ENCODE measurements at places on chromosomes 16 and 17.
A peak's percentile ranks its signal among the peaks of the same experiment; 100 is the strongest.

- DNase-seq = no peak
Observed at GRCh38 chr17:60303406-60304099, 88.4 kb downstream of the USP32 start.

GRCh38 chr17:71117466-71117865, 948.1 kb downstream of the KCNJ2 start:
- no peak for DNase-seq

GRCh38 chr16:58299757-58300349, 5.0 kb upstream of the PRSS54 start:
- no peak for DNase-seq

DNA sequence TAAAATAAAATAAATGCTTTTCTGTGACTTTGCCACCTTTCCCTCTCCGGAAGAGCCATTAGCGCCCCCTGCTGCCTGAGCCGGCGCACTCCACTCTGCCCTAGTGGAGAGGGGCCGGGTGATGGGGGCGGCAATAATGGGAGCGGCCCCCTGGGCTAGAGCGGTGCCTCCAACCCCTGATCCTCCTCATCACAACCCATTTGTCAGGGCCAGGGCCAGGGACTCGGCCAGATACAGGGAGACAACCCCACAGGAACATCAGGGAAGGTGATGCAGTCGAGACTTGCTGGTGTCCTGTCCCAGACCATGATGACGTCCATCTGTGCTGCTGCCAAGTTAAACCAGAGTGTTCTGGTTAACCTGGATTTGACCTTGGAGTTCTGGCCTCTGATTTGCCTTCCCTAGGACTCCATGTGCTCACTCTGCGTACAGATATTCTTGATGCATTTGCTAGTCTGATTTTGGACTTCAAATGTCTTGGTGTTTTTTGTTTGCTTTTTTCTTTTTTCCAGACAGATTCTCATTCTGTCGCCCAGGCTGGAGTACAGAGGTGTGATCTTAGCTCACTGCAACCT, 46.1 kb upstream of the BPTF start:
- DNase-seq = no peak

- DNase-seq = no peak
Observed at GRCh38 chr16:29139261-29139802, 154.5 kb downstream of the LAT start.

DNA sequence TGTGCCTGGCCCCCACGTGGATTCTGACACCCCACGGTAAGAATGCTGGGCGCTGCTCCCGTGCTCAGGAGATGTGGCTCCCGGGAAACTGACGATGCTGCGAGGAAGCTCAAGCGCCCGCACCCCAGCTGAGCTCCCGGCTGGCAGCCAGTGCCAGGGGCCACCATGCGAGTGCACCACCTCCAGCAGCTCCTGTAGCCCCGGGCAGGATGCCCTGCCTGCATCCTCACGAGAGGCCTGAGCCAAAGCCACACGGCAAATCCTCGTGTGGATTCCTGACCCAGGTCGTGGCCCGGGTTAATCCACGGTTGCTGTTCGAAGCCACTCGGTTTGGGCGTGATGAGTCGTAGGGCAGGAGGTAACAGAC, 11.6 kb upstream of the DPEP1 start:
- DNase-seq = no peak

DNA sequence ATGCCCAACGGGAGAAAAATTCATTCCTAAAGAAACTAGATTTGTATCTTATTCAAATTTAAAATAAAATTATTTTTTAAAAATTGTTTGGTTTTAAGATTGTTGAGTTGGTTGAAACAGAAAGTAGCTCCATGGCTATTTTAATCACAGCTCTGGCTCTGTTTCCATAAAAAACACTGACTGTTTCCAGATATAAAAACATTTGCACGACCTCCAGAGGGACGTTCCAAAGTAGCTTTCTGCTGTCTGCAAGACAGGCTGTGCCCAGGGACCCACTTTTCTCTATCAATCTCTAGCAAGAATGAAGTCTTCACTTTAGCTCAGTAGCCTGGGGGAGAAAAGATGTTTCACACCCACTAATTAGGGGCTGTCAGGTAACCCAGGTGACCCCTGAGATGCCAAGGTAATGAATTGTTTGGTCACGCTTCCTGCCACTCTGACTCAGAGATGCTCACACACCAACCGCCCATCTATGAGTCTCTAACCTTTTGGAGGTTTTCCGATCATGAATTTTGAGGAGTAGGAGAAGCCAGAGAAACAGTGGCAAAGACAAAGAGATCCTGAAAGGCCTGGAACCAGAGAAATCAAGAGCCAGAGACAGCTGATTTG, 220.1 kb upstream of the SOX9 start:
- no peak for DNase-seq

- DNase-seq = peak; percentile 12
Observed at GRCh38 chr16:56776562-56776961, 46.6 kb downstream of the NUP93 start.

DNA sequence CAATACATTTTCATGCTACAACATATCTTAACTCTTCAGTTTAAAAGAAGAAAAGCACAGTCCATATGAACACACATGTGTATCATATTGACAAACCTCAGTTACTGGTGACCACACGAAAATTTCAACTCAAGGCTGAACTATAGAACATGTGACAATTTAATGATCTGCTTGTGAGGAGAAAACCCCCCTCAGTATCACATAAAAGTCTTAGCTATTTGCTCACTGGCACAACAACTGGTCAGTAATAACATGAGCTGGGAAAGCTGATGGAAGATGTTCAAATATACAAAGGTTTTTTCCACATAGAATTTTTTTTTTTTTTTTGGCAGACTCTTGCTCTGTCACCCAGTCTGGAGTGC, 19.5 kb downstream of the ZNF652 start:
- DNase-seq = no peak

DNA sequence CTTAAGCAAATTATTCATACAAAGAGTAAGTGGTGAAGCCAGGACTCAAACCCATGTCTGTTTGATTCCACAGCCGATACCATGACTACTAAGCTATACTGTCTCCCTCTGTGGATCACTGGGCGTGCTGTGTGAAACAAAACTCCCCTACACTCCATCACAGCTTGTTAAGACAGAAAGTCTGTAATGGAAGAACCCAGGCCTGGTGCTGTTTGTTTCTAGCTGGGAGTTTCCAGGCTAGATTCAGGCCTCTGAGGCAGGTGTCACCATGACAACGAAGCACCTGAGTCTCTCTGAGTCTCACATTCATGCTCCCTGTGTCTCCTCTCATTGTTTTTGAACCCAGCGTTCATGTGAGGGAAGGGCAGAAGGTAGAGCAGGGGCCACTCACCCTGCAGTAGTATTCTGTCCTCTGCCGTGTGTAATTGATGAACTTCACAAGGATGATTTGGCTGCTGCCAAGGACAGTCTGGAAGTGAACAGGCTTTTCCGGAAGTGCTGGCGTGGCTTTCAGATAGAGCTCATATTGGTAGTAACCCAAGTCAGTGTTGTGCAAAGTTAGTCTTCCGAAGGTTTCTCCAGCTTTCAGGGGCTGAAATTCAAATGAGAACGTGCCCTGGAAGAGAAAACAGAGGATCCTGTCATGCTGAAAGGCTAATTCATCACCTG, 8.6 kb upstream of the VAC14 start:
- no peak for DNase-seq

GRCh38 chr17:34562387-34562786, 17.0 kb upstream of the TMEM132E start:
- peak; percentile 7 for DNase-seq

DNA sequence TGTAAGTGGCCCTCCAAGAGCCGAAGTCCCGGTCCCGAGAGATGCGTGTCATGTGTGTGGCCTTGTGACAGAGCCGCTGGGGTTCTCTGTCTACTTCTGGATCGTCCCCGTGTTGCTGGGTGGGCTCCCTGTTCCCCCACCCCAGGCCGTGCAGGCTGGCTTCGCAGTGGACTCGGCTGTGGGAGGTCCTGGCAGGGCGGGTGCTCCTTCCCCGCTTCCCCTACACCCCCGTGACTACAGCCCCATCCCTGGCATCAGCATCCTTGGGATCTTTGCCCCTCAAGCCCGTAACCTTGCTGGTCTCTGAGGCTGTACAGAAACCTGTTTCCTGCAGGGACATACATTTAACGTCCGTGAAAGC, 136.3 kb downstream of the BANP start:
- no peak for DNase-seq

- DNase-seq = no peak
Observed at GRCh38 chr17:44086364-44087311, 16.1 kb downstream of the G6PC3 start.

DNA sequence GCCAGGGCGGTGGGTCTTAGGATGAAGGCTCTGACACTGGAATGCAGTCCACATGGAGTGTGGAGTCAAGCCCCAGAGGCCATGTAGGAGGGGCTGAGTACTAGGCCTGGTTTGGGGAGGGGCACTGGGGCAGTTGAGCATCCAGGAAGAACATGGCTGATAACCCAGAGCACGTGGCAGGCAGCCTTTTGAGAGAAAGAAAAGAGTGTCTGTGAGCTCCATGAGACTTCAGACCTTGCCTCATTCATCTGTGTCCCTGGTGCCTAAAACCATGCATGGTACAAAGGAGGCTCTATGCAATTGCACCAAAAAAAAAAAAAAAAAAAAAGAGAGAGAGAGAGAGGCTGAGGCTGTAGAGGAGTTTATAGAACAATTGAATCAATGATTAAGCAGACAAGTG, 14.6 kb downstream of the SLC46A1 start:
- no peak for DNase-seq

DNA sequence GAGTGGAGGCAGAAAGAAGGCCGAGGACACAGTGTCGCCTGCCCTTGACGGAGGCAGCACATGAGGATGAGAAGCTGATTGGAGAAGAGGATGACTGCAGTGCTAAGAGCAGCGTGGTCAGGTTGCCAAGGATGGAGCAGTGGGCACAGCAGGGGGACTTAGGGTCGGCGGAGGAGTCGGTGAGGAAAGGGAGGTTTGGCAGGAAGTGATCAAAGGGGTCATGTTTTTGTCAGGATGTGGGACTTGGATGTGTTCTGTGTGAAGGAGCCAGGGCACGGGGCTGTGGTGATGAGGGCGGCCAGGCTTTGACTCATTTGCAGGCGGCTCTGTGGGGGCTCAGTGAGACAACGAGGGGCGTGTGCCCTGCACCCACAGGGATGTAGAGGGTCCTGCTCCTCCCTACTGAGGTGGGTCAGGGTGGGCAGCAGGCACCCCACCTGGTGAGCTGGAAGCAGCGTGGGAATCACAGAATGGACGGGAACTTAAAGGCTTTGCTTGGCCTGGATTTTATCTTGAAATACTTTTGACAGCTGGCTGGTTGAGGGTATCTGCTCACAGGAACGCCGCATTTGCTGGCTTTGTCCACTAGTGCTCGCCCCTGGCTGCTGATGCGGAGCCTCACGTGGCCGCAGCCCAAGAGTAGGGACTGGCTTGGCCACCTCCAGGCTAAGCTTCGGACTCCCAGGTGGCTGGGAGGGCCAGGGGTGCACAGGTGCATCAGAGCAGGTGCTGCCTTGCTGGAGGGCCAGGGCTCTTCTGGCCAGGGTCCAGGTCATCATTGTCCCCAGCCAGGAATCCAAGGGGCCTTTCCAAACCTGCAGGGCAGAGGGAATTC, 6.0 kb downstream of the MPG start:
- peak; percentile 80 for DNase-seq

DNA sequence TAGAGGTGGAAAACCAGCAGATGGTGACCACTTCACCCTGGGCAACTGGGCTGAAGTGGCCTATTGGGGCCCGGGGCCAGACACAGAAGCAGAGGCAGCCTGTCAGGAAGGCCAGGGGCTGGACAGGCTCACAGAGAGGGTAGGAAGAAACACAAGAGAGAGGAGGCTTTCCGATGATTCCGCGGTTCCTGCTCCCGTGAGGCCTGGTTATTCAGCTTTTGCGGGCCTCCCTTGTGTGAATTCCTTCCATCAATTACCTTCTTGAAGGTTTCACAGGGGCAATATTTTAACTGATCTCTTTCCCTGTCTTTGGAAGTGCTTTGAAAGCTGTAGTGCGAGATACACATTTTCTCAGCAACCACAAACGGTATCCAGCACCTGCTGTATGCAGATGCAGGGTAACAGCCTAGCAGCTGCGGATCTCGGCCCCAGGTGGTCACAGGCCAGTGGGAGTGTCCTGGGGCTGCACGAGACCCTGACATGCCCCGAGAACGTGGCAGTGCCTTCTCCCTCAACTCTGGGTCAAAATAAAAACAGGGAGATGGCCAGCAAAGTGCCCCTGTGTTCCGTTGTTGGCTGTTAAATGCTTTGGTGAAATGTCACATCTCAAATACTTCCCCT, 11.6 kb upstream of the CMIP start:
- DNase-seq = peak; percentile 5

- DNase-seq = no peak
Observed at GRCh38 chr16:75272097-75272551, 20.7 kb upstream of the BCAR1 start.

DNA sequence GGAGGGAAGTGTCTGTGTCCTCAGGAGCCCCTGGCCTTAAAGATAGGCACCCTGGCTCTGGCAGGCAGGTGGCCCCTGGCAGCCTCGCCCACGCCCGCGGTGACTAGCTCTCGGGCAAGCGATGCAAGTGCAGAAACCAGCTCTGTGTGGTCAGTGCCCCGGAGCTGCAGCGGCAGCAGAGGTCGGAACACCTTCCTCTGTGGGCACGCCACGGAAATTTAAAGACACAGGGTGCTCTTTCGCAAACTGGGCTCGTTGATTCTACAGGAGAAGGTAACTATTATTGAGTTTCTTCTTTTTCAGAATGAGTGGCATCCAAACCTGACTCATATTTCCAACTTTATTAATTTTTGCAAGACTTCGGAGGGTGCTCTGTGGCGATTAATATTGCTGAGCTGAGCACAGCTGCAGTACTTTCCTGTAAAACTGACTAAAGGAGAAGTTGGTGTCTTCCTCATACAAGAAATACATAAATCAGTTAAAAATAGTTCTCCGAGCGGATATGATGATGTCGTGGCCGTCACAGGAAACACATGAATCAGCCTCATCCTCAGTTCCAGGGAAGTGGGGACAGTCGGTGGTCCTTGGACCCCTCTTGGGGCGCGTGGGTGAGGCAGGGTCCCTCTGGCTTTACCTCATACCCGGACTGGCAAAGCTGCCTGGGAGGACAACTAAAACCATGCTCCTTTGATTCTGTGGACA, 120.2 kb downstream of the METRNL start:
- no peak for DNase-seq

DNA sequence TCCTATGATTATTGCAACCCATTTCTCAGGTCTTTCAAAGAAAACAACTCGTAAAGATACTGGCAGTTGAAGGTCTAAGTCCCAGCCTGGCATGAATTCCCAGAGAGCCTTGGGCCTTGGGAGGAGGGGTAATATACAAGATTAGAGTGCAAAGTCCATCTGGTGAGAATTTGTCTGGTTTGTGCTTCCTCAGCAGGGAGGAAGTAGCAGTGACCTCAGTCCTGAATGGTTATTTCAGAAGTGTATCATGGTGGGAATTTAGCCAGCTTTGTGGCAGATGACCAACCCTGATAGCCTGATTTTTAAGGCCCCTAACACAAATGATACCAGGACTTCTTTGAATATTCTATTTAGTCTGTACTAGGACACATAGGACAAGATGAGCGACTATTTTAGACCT, 151.2 kb upstream of the TBX2 start:
- DNase-seq = no peak

DNA sequence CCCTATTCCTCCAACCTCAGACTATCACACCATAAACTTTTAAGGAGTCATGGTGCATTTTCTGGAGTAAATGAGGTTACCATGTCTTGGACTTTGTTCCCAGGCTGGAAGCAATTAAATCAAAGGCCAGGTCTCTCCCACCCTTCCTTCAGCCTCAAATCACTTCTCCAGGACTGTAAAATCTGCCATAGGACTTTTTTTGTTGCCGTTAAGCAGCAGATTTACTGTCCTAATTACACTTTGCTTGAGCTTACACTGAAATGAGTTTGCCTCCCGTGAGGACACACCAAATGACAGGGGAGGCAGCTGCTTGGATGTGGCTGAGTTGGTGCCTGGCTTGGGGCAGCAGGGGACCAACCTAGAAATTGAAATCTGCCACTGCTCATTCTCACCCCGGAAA, 14.7 kb downstream of the DCAKD start:
- DNase-seq = no peak

GRCh38 chr17:49928837-49929475, 40.0 kb upstream of the DLX4 start:
- no peak for DNase-seq

Data from DMS79 treated with DMSO at 0.1 percent for 48 hours (cell line).